Right lobe of liver (tissue), 6 donors: ENCODE measurements at places on chromosomes 6 and 20. TPM values are rescaled to one million over a fixed set of nuclear protein-coding genes. Genes with fewer than 3 reads are reported as not detected.
A peak's percentile ranks its signal among the peaks of the same experiment; 100 is the strongest.

DNA sequence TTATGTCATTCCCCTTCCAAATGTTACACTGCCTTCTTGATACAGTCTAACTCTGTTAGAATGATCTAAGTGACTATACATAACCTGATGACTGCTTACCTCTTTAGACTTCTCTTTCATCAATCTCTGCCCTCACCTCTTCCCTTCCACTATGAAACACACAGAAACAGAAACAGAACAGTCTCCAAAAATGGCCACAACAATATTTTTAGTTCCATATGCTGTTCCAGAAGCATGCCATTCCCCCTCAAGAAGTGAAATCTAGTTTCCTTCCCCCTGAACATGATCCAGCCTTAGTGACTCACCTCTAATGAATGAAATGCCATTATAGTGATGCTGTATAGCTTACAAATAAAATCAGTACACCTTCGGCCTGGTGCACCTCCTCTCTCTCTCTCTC is 229.3 kb upstream of the TENT5A start:
- DNase-seq, result no peak
- H3K36me3 ChIP-seq, result no peaks in the 10 kb centered on the region
- no peaks in the 10 kb centered on the region for H3K4me1 ChIP-seq
- H3K27me3 ChIP-seq, result no peaks in the 10 kb centered on the region

Gene ADAT2
- total RNA-seq, result 4.4 TPM

DNA sequence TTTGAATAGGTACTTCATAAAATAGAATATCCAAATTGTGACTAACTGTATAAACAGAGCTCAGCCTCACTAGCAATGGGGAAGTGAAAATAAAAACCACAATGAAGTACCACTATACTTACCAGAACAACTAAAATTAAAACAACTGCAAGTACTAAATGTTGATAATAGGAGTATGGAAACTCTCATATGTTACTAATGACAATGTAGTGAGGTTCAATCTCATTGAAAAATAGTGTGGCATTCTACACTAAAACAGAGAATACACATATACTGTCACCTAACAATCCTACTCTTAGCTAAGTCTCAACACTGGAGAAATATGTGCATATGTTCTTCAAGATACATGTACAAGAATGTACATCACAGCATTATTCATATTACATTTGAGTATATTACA is 132.0 kb upstream of the CARMIL1 start:
- no peaks in the 10 kb centered on the region for H3K27me3 ChIP-seq
- H3K4me3 ChIP-seq, result no peak overlapping the region
- H3K4me1 ChIP-seq, result no peaks in the 10 kb centered on the region
- H3K36me3 ChIP-seq, result no peaks in the 10 kb centered on the region
- DNase-seq, result no peak

Gene ENPP4
- total RNA-seq, result 5.8 TPM

- no peaks in the 10 kb centered on the region for H3K27me3 ChIP-seq
- no peak overlapping the region for H3K4me3 ChIP-seq
- H3K36me3 ChIP-seq, result no peaks in the 10 kb centered on the region
- no peak for DNase-seq
- peaks cover 34% of the 10 kb centered on the region for H3K4me1 ChIP-seq
These were observed 28.5 kb upstream of the DST start for GRCh38 chr6:56671160-56671559.

GRCh38 chr6:21899708-21900107 is 306.2 kb downstream of the SOX4 start:
- no peaks in the 10 kb centered on the region for H3K36me3 ChIP-seq
- H3K4me1 ChIP-seq, result no peaks in the 10 kb centered on the region
- H3K27me3 ChIP-seq, result no peaks in the 10 kb centered on the region
- no peak overlapping the region for H3K4me3 ChIP-seq

- H3K4me1 ChIP-seq, result no peaks in the 10 kb centered on the region
- H3K4me3 ChIP-seq, result no peak overlapping the region
- no peaks in the 10 kb centered on the region for H3K27me3 ChIP-seq
- H3K36me3 ChIP-seq, result no peaks in the 10 kb centered on the region
These were observed 320.1 kb downstream of the ESR1 start for GRCh38 chr6:152127432-152128165.

- no peak overlapping the region for H3K4me3 ChIP-seq
- no peak for DNase-seq
- no peaks in the 10 kb centered on the region for H3K36me3 ChIP-seq
- H3K27me3 ChIP-seq, result no peaks in the 10 kb centered on the region
- H3K4me1 ChIP-seq, result no peaks in the 10 kb centered on the region
These were observed 104.2 kb upstream of the PDE10A start for GRCh38 chr6:165767228-165767627.

- H3K36me3 ChIP-seq, result no peaks in the 10 kb centered on the region
- H3K27ac ChIP-seq, result no peak overlapping the region
- no peak for DNase-seq
- no peaks in the 10 kb centered on the region for H3K27me3 ChIP-seq
These were observed 72.6 kb downstream of the REV3L start for GRCh38 chr6:111410371-111410770.

Gene FILIP1
- total RNA-seq, result 1.6 TPM

Gene CSNK2A1
- total RNA-seq, result 30.4 TPM

GRCh38 chr20:47821481-47822100 is 36.3 kb upstream of the SULF2 start:
- no peak overlapping the region for H3K27ac ChIP-seq
- DNase-seq, result no peak
- no peaks in the 10 kb centered on the region for H3K36me3 ChIP-seq
- H3K27me3 ChIP-seq, result no peaks in the 10 kb centered on the region
- H3K4me3 ChIP-seq, result no peak overlapping the region
- H3K4me1 ChIP-seq, result no peaks in the 10 kb centered on the region

Gene PNPLA1
- not detected for total RNA-seq

Gene PHIP
- 7.8 TPM for total RNA-seq

DNA sequence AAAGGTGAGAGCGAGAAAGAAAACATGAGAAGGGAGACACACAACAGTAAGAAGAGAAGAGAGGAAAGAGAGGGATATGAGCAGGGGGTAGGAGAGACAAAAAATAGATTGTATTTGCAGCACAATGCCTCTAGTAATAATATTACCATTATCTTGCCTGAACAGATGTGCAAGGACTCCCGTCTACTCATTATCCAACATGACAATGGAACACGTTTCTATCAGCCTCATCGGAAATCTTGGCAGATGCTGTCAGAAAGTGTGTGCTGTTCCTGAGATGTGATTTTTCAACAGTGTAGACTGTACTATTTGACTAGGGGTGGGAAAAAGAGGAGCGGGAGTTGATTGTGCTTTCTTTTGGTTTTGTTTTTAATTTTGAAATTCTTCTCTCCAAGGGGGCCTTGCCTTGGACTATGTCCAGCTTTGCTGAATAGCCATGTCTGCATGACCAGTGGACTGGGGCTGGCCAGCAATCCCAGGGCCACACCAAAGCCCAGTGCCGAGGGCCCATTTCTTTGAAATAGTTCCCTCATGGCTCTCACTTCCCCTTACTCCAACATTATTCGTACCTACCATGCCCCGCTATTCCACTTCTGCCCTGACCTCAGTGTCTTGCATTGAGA is 11.3 kb upstream of the TRAM2 start:
- no peaks in the 10 kb centered on the region for H3K4me1 ChIP-seq
- H3K36me3 ChIP-seq, result no peaks in the 10 kb centered on the region
- DNase-seq, result no peak
- no peaks in the 10 kb centered on the region for H3K27me3 ChIP-seq
- no peak overlapping the region for H3K4me3 ChIP-seq

- no peak for DNase-seq
- no peaks in the 10 kb centered on the region for H3K4me1 ChIP-seq
- H3K4me3 ChIP-seq, result no peak overlapping the region
- no peak overlapping the region for H3K27ac ChIP-seq
- no peaks in the 10 kb centered on the region for H3K36me3 ChIP-seq
These were observed 193.3 kb downstream of the TMEM200A start for GRCh38 chr6:130559166-130559565.

DNA sequence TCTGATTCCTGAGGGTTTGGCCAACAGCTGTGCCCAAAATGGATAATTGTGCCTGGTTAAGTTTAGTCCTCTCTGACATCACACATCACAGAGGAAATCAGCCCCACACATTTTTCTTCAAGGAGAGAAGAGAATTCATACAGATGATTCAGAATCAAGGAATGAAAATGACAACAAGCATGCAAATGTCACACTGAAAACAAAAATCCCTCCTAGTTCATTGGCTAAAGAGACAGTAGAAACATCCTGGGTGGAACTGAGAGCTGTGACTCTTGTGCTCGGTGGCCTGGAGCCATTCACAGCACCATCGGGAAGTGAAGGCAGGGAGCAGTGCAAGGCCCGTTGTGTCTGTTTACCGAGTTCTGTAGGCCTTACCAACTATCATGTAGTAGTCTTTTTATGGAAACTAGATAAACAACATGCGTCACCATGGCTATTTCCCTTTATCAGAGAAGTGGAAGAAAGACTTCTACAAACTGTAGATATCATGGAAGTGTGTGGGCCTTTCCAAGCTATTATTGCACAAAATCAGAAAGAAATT is 81.7 kb upstream of the TENT5A start:
- no peak overlapping the region for H3K27ac ChIP-seq
- no peaks in the 10 kb centered on the region for H3K4me1 ChIP-seq
- no peaks in the 10 kb centered on the region for H3K27me3 ChIP-seq
- no peaks in the 10 kb centered on the region for H3K36me3 ChIP-seq
- no peak overlapping the region for H3K4me3 ChIP-seq

GRCh38 chr20:50218987-50219435 is 28.4 kb downstream of the CEBPB start:
- H3K36me3 ChIP-seq, result no peaks in the 10 kb centered on the region
- H3K27me3 ChIP-seq, result no peaks in the 10 kb centered on the region
- no peak for DNase-seq
- no peak overlapping the region for H3K4me3 ChIP-seq
- H3K4me1 ChIP-seq, result peaks cover 6% of the 10 kb centered on the region

GRCh38 chr6:15430931-15431405 is 185.1 kb downstream of the JARID2 start:
- no peak overlapping the region for H3K4me3 ChIP-seq
- H3K27me3 ChIP-seq, result no peaks in the 10 kb centered on the region
- peaks cover 17% of the 10 kb centered on the region for H3K4me1 ChIP-seq
- H3K27ac ChIP-seq, result peak overlapping the region; percentile 21

- DNase-seq, result no peak
- no peak overlapping the region for H3K27ac ChIP-seq
- peaks cover 11% of the 10 kb centered on the region for H3K4me1 ChIP-seq
- H3K36me3 ChIP-seq, result no peaks in the 10 kb centered on the region
These were observed 8.3 kb upstream of the ISM1 start for GRCh38 chr20:13212750-13213149.

Gene ZNF311
- total RNA-seq, result 0.35 TPM

DNA sequence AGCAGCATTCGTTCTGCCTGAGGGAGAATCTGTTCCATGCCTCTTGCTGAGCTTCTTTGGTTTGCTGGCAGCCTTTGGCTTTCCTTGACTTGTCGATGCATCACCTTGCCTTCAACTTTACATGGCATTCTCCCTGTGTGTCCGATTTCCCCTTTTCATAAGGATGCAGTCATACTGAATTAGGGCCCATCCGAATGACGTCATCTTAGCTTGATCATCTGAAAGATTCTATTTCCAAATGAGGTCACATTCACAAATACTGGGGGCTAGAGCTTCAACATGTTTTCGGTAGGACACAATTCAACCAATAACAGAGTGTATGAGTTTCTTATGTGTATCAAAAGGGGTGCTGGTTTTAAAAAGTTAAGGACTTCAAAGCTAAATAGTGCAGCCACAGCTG is 27.8 kb upstream of the HECA start:
- DNase-seq, result no peak
- no peak overlapping the region for H3K27ac ChIP-seq
- H3K27me3 ChIP-seq, result no peaks in the 10 kb centered on the region
- no peaks in the 10 kb centered on the region for H3K4me1 ChIP-seq

DNA sequence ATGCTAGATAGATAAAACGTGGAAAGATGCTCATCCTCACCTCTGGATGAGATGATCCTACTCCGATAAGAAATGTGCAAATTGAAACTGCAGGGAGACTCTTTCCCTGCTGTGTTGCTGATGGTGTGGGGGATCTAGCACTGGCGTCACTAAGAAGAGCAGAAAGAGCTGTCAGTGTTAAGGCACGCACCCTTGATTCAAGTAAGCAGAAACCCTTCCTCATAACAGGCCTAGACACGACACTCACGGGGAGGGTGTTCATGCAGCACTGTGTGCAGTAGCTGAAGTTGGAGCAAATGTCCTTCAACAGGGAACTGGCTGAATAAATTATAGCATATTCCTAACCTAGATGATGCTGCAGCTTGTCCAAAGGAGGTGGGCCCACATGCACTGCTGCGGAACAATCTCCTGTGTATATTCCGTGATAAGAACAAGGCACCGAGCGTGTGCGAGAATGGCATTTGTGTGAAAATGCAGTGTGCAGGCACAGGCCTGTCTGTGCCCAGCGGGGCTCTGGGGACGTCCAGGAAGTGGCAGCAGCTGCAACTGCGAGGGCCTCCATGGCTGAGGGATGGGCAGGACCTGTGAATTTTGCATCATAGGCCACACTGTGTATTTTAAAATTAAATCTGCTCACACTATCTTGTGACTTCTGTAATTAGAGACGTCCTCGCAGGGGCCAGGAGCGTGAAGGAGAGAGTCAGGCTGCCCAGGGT is 64.0 kb downstream of the TCP11 start:
- H3K4me1 ChIP-seq, result no peaks in the 10 kb centered on the region
- H3K27me3 ChIP-seq, result no peaks in the 10 kb centered on the region
- no peak overlapping the region for H3K4me3 ChIP-seq
- no peak for DNase-seq
- no peak overlapping the region for H3K27ac ChIP-seq

DNA sequence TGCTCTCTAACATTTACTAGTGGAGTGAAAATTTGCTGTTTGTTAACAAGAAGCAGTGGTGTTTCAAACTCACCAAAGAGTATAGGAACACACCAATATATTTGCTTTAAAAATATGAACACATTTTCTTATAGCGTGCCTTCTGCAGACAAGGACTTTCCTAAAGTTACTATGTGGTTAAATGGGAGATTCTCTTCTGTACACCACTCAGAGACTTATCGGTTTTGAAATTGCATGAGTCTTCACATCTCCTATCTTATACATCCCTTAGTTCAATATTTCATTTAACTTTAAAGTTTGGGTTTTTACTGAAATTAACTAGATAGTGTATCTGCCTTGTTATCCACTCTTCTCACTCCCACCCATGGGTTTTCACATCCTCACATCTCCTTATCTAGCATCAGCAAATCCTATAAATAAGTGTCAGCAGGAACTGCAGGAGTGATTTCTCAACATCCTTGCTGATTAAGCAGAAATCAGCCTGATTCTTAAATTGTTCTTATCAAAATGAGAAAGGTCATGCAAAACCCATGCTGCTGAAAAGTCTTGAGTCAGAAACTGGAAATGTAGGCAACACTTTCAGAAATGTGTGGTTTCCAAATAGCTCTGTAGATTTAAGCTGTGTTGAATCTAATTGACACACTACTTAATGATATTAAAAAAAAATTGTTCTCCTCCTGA is 1075.6 kb upstream of the GJE1 start:
- H3K27me3 ChIP-seq, result no peaks in the 10 kb centered on the region
- H3K4me1 ChIP-seq, result no peaks in the 10 kb centered on the region
- no peak for DNase-seq
- H3K27ac ChIP-seq, result no peak overlapping the region
- no peak overlapping the region for H3K4me3 ChIP-seq

Gene TSPO2
- 0.61 TPM for total RNA-seq

GRCh38 chr6:26251354-26252076 is 113.5 kb upstream of the BTN3A2 start:
- H3K27me3 ChIP-seq, result peaks cover 29% of the 10 kb centered on the region
- no peaks in the 10 kb centered on the region for H3K36me3 ChIP-seq
- peak; percentile 44 for DNase-seq
- H3K27ac ChIP-seq, result peak overlapping the region; percentile 46
